ENCODE measurements at places on chromosomes 6 and 20.
A peak's percentile ranks its signal among the peaks of the same experiment; 100 is the strongest.

- DNase-seq: no peak
Observed at GRCh38 chr20:48705240-48706115, 122.3 kb downstream of the PREX1 start.

DNA sequence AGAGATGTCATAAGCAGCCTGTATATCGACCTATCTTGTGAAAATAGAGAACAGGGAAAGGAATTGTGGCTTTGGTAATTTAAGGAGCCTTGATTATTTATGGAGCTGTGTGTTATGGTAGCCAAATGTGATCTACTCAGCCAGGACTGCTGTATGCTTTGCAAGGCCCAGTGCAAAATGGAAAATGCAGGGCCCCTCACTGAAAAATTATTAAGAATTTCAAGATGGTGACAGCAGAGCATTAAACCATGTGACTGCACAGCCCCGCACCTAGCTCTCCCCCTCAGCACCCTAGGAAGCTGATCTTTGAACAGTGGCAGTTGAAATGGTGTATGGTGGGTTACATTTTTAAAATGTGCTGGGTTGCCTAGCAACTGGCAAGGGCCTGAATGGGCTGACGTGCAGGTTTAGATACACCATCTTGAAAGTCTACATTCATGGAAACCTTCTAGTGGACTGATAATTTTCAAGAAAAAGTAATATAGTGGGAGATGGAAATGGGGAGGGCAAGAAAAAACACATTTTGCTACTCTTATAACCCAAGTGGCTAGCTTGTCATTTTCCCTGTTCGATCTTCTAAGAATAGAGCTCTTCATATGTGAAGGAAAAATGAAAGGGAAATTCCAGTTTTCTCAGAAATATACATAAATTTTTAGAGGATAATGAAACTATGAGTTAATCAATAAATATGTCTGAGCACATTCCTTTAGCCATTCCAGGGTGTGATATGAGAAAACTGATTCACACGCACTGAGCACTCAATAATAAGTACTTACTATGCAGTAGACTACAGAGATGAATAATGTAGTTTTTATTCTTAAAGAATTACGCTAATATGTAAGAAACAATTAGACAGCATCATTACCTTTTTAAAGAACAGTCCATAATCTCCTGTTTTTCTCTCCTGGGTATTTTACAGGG is 208.0 kb downstream of the ARHGAP18 start:
- DNase-seq: no peak

- no peak for DNase-seq
Observed at GRCh38 chr6:20732896-20733295, 198.6 kb downstream of the CDKAL1 start.

DNA sequence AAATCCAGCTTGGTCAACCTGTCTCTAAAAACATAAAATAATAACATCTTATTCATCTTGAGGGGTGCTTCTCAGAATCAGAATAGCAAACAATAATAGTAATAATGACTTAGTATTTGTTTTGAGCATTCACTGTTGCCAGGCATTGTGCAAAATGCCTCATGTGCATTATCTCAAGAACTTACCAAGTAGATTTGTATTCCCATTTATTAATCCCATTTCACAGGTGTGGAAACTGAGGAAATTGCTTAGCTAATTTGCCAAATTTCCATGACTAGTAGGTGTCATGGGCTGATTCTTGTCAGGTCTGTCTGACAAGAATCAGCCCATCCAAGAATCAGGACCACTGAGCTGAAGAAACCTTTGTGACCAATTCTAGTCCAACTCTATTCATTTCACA is 5.5 kb downstream of the TTBK1 start:
- DNase-seq: no peak

- no peak for DNase-seq
Observed at GRCh38 chr6:113411011-113411410, 446.1 kb upstream of the MARCKS start.

DNA sequence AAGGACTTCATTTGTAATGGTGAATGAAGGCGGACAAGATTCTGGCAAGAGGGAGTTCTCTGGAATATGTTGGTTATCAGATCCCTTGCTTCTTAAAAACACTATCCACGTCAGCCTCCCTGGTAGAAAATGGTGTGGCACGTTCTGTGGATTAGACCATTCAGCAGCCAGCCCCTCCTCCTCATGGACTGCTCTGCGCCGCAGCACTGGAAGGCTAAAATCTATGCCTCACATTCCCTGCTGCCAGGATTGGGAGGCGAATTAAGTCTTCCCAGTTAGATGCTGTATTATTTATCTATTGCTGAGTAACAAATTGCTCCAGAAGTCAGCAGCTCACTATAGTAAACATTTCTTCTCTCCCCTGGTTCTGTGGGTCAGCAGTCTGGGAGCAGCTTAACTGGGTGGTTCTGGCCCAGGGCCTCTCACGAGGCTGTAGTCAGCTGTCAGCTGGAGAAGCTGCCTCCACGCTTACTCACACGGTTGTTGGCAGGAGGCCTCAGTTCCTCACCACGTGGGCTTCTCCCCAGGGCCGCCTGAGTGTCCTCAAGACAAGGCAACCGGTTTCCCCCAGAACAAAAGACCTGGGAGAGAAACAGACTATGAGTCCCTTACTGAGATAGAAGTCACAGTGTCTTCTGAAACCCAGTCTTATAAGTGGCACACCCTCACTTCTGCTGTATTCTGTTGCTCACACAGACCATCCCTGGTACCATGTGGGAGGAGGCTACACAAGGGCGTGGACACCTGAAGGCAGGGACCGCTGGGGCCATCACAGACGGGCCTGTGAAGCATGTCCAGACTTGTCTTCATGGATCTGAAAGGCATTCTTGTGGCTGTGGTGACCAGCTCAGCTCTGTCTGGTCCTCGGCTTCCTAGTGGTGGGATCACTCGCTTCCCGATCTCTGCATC is 101.0 kb downstream of the NRN1 start:
- DNase-seq: peak; percentile 2

DNA sequence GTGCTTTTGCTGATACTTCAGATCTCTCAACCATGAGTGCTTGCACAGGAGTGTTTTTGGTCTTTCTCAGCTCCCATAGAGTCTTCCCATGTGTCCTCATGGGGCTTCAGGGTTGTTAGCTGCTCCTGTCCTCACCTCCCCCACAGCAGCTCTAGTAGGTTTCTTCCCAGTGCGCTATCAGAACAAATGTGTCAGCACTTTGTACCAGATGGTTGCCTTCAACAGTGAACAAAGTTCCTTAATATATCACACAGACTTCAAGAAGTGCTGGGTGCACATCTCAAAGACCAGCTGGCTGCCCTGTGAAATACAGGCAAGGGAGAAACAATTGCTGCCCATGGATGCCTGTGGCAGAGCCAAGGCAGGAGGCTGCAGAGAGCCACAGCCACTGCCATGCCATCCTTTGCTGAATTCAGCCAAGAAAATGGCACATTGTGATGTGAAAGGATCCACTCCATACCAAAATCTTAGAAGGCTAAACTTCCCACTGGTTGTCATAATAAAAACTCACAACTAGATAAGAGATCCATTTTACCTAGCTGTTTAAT is 471.3 kb downstream of the C6orf118 start:
- DNase-seq: no peak

DNA sequence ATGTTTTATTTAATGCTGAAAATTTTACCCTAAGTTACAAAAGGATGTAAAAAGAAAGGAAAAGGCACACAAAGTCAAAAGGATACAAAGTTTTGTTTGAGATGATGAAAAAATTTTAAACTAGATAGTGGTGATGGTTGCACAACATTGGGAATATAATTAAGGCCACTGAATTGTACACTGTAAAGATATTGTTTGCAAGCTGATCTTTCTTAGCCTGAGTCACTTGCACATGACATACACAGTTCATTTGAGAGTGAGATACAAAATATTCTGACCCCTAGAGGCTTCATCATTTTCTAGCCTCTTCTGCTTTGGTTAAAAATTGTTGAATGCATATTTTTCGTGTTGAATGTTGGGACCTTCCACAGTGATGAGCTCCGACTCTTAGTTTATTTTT is 462.6 kb downstream of the HDGFL1 start:
- DNase-seq: no peak

DNA sequence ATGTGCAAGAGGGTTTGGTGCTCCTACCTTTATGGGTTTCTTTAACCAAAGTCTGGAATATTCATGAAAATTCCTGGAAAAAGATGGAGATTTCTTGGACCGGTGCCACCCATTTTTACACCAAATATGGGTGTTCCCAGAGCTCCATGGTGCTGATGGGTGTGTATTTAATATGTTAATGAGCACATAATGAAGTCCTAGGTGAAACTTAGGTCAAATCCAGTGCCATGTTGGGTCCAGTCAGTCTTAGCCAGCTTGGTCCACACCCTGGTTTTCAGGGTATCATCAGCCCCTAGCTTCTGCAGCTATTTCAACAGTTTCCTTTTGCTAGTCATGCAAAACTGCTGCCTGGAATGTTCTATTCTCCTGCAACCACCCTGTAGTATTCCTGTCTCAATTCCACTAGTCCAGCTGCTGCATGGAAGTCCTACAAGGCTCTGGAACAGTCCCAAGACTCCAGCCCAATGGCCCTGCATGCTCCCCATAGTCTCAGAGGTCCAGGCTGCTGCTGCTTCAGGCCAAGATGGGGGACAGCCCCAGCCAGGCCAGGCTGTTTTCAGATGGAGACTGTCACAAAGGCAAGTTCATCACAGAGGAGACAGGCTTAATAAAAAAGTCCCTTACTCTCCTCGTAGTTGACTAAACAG is 31.8 kb downstream of the CST9L start:
- no peak for DNase-seq

DNA sequence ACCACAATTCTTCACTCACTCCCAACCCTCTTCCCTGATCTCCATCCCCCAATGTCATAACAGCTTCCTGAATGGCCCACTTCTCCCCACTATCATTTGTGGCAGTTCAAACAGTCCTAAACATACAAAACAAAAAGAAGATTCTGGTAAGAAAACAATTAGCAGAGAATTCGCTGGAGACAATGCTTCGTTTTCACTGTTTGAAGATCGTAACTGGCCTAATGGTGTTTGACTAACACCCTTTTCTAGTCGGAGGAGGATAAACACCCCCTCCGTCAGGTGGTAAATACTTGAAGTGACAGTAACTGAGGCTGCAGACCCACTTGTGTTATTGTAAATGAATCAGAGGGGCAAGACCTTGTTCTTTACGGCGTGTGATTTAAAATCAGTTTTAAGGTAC is 3.8 kb downstream of the EYA2 start:
- no peak for DNase-seq

DNA sequence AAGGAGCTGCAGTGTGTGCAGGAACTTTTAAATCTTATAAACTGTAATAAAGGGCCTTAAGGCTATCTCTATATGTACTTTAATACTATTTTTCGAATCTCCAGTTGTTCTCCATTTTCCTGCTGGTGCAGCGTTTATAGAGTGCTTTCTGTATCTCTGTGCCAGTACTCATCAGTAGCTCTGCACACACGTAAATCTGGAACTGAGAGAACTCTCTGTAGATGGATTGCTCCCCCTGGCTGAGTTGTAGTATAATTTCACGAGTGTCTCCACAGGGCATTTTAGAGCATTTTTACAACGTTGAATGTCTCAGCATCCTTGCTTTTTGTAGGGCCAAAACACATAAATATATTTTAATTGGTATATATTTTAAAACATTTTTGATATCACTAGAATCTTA is 256.5 kb downstream of the TRDN start:
- DNase-seq: no peak

GRCh38 chr20:37365760-37366638 is 20.1 kb downstream of the SRC start:
- DNase-seq: no peak

GRCh38 chr20:4332121-4332860 is 316.9 kb upstream of the RNF24 start:
- DNase-seq: no peak

DNA sequence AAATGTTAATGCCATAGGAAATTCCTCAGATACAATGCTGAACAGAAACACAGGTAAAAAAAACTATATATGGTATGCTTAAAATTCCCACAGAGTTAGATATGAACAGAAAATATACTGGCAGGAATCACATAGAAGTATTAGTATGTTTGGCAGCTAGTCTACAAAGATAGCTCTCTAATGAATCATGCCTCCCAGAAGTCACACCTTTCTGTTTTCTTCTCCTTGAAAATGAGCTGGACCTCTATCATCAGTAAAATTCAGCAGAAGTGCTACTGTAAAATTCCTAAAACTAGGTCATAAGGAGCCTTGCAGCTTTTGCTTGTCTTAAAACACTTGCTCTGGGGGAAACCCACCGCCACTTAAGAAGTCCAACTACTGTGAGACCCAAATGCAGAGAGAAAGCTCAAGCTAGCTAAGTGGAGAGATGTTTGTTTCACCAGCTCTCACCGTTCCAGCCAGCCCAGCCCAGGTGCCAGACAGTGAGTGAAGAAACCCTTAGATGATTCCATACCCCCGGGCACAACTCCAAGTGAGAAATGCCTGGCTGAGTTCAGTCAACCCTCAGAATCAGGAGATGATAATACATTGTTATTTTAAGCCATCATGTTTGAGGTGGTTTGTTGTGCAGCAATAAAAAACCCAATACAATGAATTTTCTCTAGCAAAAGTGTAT is 43.0 kb downstream of the TSPYL4 start:
- DNase-seq: no peak

GRCh38 chr6:82720992-82721391 is 344.6 kb downstream of the UBE3D start:
- DNase-seq: no peak

GRCh38 chr6:34082864-34083626 is 62.8 kb downstream of the GRM4 start:
- DNase-seq: no peak

GRCh38 chr6:12049165-12049564 is 37.1 kb downstream of the HIVEP1 start:
- DNase-seq: no peak

DNA sequence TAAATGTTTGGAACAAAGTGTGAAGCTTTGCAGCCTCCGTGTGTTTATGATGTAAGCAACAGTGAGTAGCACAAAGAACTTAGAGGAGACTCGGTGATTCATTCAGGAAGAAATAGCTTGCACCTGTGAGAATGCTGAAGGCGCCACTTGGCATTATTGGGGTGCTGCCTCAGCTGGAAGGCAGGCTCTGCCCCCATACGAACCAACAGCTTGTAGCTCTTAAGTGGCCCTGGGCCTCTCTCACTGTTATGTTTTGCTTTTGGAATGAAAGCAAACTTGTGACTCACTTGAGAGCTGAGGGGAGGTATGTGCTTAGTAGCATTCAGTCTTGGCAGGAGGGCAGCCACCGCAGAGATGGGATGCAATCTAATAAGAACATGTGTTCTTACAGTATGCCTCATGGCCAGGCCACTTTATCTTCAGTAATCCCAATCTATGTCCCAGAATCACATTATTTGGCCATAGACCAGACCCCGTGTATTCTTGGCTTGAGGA is 310.7 kb downstream of the EYA4 start:
- peak; percentile 89 for DNase-seq

- no peak for DNase-seq
Observed at GRCh38 chr6:97969065-97969464, 686.0 kb upstream of the MMS22L start.

- no peak for DNase-seq
Observed at GRCh38 chr6:11828262-11828870, 49.8 kb upstream of the ADTRP start.

GRCh38 chr20:4150070-4150441 is 134.7 kb upstream of the RNF24 start:
- DNase-seq: no peak

GRCh38 chr20:14341801-14342200 is 4.4 kb upstream of the FLRT3 start:
- no peak for DNase-seq

GRCh38 chr20:51002633-51003032 is 20.3 kb downstream of the KCNG1 start:
- no peak for DNase-seq

GRCh38 chr6:64233746-64234145 is 598.1 kb downstream of the PHF3 start:
- DNase-seq: no peak

All from amniotic stem cell (primary cell).